Activated CD8-positive, alpha-beta memory T cell treated with anti-CD3 and anti-CD28 coated beads for 48 hours (primary cell): ENCODE measurements at places on chromosomes 16 and 17.

GRCh38 chr16:49524216-49524946, 150.8 kb downstream of the C16orf78 start:
- DNase-seq: no peak

GRCh38 chr16:12006637-12007036, 30.1 kb downstream of the SNX29 start:
- no peak for DNase-seq

- no peak for DNase-seq
Measured at GRCh38 chr17:58270476-58271215, 10.1 kb downstream of the MPO start.

- no peak for DNase-seq
Measured at GRCh38 chr16:85347213-85347591, 234.9 kb upstream of the CIBAR2 start.

DNA sequence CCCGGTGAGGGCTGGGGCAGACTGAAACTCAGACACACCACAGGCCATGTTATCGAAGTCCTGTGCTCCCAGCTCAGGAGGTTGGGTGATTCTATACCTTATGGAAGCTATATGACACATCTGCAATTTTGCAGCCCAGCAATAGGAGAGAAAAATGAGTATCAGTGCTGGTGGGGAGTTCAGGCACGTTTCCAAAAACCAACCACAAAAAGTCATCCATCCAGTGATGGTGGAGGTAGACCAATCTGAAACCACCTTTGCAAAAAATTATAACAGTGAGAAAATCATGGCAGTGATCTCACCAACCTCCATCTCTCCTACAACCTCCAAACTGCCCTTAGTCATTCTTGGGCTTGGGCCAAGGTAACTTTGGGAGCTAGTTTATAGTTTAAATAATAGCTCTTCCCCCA, 327.9 kb downstream of the SLC39A11 start:
- no peak for DNase-seq

- DNase-seq: no peak
Measured at GRCh38 chr16:29857133-29857760, 5.8 kb downstream of the CDIPT start.

GRCh38 chr17:81242421-81243332, 3.6 kb downstream of the NDUFAF8 start:
- DNase-seq: no peak

GRCh38 chr17:44389723-44390202, 314 bp upstream of the ITGA2B start:
- DNase-seq: no peak

DNA sequence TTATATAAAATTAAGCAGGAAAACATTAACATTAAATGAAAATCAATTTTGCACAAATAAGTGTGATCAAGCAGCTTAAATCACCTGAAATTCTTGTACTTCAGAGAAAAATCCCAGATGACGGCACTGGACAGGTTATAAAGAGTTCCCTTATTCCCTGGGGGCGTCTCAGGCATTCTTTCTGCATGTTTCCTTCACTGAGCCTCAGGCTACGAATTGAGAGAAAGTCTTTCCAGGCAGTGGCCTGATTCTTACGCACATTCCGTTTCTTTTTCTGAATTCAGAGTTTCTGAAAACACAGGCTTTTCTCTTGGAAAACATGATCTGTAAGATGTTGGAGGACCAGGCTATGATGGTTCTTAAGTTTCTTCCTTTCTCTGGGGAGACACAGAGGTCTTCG, 22.1 kb upstream of the PITPNM3 start:
- DNase-seq: no peak

GRCh38 chr17:56142781-56143180, 10.5 kb upstream of the ANKFN1 start:
- DNase-seq: no peak

GRCh38 chr16:50096791-50097190, 31.0 kb downstream of the HEATR3 start:
- DNase-seq: no peak

GRCh38 chr16:81195885-81196534, 42.5 kb upstream of the BCO1 start:
- DNase-seq: no peak

DNA sequence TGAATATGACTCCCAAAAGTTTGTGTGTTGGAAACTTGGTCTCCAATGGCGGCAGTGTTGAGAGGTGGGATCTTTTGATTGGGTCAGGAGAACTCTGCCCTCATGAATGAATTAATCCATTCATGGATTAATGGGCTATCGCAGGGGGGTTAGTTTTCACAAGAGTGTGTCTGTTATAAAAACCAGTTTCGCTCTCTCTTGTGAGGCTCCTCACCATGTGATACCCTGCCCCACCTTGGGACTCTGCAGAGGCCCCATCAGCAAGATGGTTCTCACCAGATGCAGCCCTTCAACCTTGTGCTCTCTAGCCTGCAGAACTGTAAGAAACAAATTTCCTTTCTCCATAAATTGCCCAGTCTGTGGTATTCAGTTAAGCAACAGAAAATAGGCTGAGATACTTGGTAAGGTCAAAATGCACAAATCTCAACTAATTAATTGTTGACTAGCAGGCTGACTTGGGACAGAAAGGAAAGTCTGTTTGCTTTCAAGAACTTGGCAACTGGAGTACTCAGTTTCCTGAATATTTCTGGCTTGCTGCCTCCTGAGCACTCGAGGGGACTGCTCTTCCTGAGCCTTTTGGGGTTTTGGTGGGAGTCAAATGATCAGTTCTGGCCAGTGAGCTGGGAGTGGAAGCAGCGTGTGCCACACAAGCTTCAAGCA, 13.8 kb upstream of the CCL17 start:
- no peak for DNase-seq

DNA sequence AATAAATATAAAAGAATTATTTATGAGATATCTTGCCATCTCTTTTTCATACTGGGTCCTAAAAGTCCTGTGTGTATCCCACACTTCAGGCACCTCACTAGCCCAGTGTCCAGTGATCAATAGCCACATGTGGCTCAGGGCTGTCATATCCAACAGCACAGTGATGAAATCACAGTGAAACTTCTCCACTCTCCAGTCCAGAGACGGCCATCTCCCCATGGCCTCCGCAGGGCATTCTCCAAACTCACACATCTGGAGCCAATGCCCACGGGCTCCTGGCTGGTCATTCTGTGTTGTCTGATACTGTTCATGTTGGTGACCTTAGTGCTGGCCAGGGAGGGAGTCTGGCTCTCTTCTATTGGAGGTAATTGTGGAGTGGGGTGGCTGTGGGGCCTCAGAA, 125.2 kb upstream of the SDK2 start:
- no peak for DNase-seq

DNA sequence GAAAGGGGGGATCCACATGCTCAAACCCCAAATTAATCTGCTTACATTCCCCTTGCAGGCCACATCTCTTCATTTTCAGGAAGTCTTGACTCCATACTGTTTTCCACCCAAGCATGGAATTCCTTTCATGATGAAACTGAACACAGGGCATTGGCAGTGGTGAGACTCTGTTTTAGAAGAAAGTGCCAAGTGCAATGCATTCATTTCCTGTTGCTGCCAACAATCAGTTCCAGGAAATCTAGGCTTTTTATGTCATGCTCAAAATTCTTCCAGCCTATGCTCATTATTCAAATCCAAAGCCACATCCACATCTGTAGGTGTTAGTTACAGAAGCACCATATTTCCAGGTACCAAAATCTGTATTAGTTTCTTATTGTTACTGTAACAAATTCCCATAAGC, 4.1 kb downstream of the CCL2 start:
- no peak for DNase-seq

DNA sequence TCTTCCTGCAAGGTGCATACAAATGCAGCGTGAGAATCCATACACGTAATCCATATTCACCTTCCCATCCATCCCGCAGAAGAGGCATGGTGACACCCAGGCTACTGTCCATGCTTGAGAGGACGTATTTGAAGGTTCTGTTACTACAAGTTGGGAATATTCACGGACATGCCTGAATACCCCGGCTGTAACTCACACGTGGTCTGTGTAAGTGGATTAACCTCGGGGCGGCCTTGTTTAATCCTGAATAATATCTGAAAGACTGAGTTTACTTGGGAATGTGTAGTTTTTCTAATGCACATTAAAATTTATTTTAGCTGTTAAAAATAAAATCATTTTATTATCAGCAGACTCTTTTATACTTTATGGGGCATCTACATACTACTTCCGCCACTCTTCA, 13.1 kb downstream of the CPSF4L start:
- DNase-seq: no peak

GRCh38 chr17:47728214-47728877, 4.7 kb upstream of the TBX21 start:
- DNase-seq: no peak

GRCh38 chr17:29844339-29845048, 85.5 kb downstream of the SSH2 start:
- no peak for DNase-seq

GRCh38 chr16:60651346-60651745, 1384.9 kb downstream of the CDH8 start:
- no peak for DNase-seq

DNA sequence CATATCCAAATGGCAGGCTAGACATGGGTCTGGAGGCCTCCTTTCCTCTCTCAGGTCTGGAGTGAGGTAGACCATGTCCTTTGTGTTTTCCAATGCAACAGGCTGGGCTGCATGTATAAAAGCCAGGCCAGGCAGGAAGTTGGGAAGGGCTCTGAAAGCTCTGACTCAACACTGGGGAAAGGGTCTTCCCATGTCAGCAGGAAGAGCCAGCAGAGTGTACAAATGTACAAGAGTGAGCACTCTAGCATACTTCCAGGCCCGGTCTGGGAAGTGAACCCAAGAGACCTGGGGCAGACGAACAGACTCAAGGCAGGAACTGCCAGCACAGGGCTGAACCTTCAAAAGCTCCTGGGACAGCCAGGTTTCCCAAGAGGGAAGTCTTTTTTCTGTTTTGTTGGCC, 7.0 kb downstream of the ATPAF2 start:
- no peak for DNase-seq

- no peak for DNase-seq
Measured at GRCh38 chr17:38448208-38448771, 20.0 kb downstream of the ARHGAP23 start.

DNA sequence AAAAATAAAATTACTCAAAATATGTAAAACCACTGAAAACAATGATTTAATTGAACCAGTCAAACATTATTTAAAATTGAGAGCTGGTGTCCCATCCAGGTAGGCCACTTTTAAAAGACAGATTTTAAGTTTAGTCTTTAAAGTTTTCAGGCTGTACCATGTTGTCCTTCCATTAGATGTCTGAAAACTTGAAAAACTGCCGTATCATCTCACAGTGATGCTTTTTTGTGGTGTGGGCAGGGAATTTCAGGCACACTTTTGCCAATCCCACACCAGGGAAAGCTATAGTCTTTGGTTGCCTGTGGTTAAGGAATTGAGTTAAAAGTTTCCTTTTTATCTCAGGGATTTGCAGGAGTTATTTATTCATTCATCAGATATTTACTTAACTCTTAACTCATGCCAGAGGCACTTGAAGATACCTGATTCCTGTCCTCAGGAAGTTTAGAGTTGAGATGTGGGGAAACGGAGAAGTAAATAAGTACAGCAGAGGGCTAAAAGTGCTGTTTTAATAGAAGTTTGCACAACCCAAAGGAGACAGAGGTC, 3.2 kb downstream of the SNTB2 start:
- DNase-seq: no peak

DNA sequence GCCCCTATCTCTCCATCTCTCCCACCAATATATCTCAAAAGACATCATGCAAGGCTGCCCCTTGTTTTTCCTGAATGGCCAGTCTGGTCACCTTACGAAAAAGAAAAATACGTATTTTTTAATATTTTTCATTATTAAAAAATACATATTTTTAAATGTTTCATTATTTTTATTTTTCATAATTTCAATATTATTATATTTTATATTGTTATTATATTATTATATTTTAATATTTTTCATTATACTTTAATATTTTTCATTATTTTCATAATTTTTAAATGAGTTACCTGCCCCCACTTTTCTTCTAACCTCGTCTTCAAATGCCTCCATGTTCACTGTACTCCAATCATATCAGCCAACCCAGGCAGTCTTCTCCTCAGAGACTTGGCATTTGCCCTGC, 116.0 kb upstream of the ERCC4 start:
- DNase-seq: no peak

- DNase-seq: no peak
Measured at GRCh38 chr17:10275418-10275817, 77.0 kb upstream of the GAS7 start.

- peak; percentile 29 for DNase-seq
Measured at GRCh38 chr17:78645421-78646295, 68.5 kb upstream of the DNAH17 start.

GRCh38 chr17:63549289-63549945, 860 bp upstream of the DCAF7 start:
- DNase-seq: peak; percentile 10

- DNase-seq: no peak
Measured at GRCh38 chr16:1965396-1966001, 873 bp upstream of the RPS2 start.

DNA sequence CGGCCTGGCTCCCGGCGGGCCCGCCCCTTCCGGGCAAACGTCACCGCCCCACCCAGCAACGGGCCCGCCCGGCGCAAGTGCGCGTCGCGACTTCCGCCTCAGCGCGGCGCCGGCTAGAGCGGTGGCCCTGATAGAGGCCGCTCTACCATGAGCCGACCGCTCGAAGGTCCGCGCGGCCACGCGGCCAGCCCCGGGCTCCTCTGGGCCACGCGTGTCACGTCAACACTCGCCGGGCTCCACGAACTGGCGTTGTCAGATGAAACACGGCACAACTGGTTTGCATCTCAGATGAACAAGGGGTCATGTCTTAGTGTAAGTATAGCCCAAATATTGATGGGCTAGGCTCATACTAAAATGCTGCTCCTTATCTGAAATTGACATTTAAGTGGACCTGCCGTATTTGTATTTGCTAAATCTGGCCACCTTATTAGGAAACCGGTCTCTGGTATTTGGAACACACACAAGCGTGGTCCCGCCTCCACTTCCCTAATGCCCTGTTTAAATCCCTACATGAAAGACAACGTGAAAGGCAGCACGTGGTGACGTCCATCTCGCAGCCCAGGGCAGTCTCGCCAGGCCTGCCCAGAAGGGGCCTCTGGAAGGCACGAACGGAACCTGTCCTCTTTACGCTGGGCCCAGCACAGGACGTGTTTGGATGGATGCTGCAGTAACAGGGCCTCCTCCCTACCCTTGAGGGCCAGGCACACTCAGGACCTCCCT, at the start of gene ZNF598:
ZNF598 (minus strand) TSS at position 31 of the 720 bp plus-strand sequence.
- no peak for DNase-seq

- no peak for DNase-seq
Measured at GRCh38 chr17:66963521-66963908, 992 bp upstream of the CACNG4 start.

GRCh38 chr16:23333034-23333579, 31.0 kb downstream of the SCNN1B start:
- no peak for DNase-seq
